ENCODE measurements at places on chromosomes 7 and 10. TPM values are rescaled to one million over a fixed set of nuclear protein-coding genes. Genes with fewer than 3 reads are reported as not detected.

GRCh38 chr10:44593952-44594351 is 209.1 kb upstream of the CXCL12 start:
- no peak for DNase-seq

DNA sequence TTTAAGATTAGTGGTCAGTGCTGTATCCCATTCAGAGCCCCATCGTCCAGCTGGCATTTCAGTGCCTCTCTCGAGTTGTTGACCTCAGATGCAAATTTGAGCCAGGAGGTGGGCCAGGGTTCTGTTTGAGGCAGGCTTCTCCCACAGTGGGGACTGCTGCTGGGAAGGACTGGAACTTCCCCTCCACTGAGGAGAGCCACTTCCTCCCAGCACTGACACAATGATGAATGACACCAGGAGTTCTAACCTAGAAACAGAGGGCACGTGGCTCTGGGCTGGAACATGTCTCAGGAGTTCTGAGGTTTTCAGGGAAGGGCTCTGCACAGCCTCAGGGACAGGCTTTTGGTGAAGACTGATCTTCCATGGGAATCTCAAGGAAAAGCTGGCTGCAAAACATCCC is 18.3 kb upstream of the BTBD16 start:
- DNase-seq: no peak

DNA sequence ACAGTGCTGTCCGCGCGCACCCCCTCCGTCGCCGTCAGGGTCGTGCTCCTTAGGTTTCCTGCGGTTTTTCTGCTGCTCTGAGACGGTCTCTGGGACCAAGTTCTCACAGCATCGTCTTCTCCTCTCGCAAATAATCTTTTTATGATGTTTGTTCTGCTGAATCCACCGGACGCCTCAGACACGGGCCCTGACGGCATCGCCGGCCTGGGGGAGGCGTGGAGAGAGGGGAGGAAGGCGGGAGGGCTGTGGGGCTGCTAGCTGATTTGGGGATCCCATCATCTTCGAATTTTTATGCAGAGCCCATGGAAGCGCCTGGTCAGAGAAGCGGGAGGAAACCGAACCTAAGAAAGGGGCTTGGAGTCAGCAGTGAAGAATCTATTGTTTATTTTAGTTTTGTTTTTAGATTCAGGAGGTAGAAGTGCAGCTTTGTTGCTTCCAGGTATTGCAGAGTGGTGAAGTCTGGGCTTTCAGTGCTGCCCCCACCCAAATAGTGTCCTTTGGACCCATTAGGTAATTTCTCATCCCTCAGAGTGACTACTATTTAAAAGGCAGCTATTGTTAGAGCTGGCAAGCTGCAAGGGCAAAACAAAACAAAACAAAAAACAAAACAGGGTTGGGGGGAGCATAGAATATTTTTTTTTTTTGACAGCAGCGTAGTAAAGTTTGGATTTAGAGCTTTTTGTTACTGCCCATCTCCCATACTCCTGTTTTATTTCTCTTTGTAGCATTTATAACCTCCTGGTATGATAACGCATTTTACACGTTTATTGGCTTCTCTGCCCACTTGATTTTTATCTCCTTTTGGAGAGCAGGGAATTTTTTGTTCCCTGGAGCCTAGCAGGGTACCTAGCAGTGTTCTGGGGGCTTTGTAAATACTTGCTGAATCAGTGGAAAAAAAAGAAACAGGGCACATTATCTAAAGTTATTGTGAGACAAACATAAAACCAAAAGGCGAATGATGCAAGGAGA is 92.6 kb downstream of the SPAG6 start:
- DNase-seq: no peak

Gene ADCY1
- 0.76 TPM for total RNA-seq

Gene CPA2
- total RNA-seq: 2.6 TPM
